Left ventricle myocardium inferior (tissue), 1 donor: ENCODE measurements at places on chromosomes 5 and 9. TPM values are rescaled to one million over a fixed set of nuclear protein-coding genes. Genes with fewer than 3 reads are reported as not detected.

DNA sequence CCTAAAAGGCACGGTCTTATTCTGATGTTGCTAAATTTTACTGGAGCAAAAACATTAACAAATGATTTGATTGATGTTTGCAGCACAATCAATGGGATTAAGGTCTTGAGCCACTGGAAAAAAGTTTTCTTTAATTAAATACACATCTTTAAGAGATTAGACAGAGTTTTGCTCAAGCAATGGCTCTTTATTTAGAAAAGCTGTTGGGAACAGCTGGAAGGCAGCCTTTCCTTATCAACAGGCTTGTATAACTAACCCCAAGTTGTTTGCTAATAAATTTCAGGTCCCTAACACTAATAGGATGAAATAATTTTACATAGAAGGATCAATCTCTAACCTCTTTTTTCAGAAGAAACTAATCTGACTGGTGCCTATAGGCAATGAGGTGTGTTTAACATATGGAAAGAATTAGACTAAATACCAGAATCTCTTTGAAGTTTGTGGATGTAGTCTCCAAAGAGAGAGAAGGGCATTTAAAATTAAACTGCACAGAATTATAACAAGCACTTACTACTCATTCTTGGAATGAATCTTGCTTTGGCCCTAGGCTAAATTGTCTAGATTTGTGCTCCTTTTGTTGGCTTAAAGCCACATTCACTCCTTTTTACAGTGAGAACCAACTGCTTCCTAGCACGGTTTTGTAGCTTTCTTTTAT is 67.3 kb upstream of the TNFAIP8 start:
- H3K4me3 ChIP-seq, result no peak overlapping the region
- no peaks in the 10 kb centered on the region for H3K36me3 ChIP-seq
- peaks cover 58% of the 10 kb centered on the region for H3K4me1 ChIP-seq

- no peaks in the 10 kb centered on the region for H3K36me3 ChIP-seq
- no peak overlapping the region for H3K4me3 ChIP-seq
- H3K4me1 ChIP-seq, result no peaks in the 10 kb centered on the region
- H3K27me3 ChIP-seq, result no peaks in the 10 kb centered on the region
- DNase-seq, result no peak
- no peak overlapping the region for H3K27ac ChIP-seq
Measured at GRCh38 chr5:39137819-39138451, 63.7 kb upstream of the RICTOR start.

GRCh38 chr9:94717761-94718160 is 8.7 kb upstream of the AOPEP start:
- no peak overlapping the region for H3K4me3 ChIP-seq
- H3K36me3 ChIP-seq, result no peaks in the 10 kb centered on the region
- H3K27ac ChIP-seq, result no peak overlapping the region

DNA sequence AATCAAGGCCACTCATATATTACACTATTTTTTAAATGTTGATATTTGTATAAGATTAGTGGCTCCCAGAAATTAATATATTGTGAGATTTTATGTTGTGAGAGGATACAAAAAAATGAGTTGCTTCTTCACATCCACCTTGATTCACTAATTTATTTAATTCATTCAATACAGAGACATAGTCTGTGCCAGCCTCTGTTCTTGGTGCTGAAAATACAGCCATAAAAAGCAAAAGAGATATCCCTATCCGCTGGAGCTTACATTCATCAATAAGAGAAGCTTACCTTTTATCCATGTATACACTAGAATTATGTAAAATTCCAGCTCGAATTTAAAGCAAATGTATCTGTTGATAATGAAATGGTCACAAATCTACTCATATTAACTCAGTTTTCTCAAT is 92.2 kb upstream of the GABRG2 start:
- H3K36me3 ChIP-seq, result no peaks in the 10 kb centered on the region
- H3K27me3 ChIP-seq, result no peaks in the 10 kb centered on the region
- no peak for DNase-seq
- H3K27ac ChIP-seq, result no peak overlapping the region
- H3K4me3 ChIP-seq, result no peak overlapping the region
- H3K4me1 ChIP-seq, result no peaks in the 10 kb centered on the region

DNA sequence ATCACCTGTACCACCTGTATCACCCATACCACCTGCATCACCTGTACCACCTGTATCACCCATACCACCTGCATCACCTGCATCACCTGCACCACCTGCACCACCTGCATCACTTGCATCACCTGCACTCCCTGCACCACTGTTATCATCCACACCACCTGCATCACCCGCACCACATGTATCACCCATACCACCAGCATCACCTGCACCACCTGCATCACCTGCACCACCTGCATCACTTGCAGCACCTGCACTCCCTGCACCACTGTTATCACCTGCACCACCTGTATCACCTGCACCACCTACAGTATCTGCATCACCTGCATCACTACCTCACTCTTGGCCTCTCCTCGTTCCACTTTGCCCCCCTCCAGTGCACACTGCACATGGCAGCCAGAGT is 63.2 kb upstream of the CKMT2 start:
- no peaks in the 10 kb centered on the region for H3K36me3 ChIP-seq
- H3K4me1 ChIP-seq, result peaks cover 11% of the 10 kb centered on the region
- no peak overlapping the region for H3K4me3 ChIP-seq
- H3K27ac ChIP-seq, result peak overlapping the region; percentile 42

DNA sequence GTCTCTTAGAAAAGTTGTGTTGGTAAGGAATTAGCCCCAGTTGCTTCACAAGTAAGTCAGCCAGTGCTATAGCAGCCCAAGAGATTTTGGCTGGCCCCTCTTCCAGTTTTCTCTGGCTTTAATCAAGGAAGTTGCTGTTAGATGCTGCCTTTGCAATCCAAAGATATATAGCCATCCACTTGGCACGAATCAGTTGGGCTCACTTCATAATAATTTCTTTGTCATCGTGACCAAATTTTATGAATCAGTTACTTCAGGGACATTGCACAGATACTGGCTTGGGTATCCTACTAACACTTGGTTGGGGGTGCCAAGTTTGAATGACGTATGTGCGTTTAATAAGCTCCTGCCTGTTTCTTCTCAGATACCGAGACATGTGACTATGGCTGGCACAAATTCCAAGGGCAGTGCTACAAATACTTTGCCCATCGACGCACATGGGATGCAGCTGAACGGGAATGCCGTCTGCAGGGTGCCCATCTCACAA is 81.5 kb downstream of the VCAN start:
- H3K4me3 ChIP-seq, result no peak overlapping the region
- no peaks in the 10 kb centered on the region for H3K27me3 ChIP-seq
- H3K27ac ChIP-seq, result peak overlapping the region; percentile 53
- DNase-seq, result peak; percentile 33
- H3K4me1 ChIP-seq, result peaks cover 16% of the 10 kb centered on the region

- no peaks in the 10 kb centered on the region for H3K27me3 ChIP-seq
- no peak overlapping the region for H3K27ac ChIP-seq
- DNase-seq, result no peak
- peaks cover 84% of the 10 kb centered on the region for H3K36me3 ChIP-seq
- H3K4me3 ChIP-seq, result no peak overlapping the region
Measured at GRCh38 chr9:128493424-128493823, 11.1 kb upstream of the GLE1 start.

- H3K4me3 ChIP-seq, result no peak overlapping the region
- DNase-seq, result no peak
- H3K36me3 ChIP-seq, result no peaks in the 10 kb centered on the region
- H3K4me1 ChIP-seq, result peaks cover 16% of the 10 kb centered on the region
- no peak overlapping the region for H3K27ac ChIP-seq
- H3K27me3 ChIP-seq, result no peaks in the 10 kb centered on the region
Measured at GRCh38 chr5:167639766-167640165, 651.7 kb upstream of the WWC1 start.

DNA sequence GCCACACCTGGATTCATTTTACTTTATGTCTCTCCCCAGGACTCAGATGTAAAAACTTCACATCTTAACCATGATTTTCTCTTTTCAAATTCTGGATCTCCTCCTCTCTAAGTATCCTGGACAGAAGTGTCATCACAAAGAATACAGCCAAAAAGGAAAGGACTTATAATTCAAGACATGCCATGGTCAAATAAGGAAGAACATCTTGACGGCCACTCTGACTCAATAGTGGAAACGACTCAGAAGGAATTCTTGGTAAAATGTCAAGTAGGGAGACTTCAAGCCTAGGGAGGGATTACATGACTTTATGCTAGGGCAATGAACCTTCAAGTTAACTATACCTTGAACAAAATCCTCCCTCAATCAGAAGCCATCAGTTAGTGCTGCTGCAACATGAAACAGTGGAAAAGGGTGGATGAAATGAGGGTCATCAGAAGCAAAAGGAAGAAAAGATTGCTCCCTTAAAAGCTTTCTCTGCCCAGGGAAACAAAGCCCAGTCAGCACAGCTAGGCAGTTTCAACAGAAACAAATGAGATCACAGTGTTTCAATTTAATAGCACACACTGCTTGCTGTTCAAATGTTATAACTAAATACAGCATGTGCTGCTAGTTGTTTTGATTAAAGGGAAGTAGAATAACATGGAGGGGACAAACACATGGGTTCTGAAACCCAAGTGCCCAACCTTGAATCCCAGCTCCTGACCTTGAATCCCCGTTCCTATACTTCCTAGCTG is 101.4 kb downstream of the LPAR1 start:
- peaks cover 6% of the 10 kb centered on the region for H3K36me3 ChIP-seq
- H3K4me1 ChIP-seq, result no peaks in the 10 kb centered on the region
- peak overlapping the region; percentile 30 for H3K27ac ChIP-seq
- no peak for DNase-seq
- no peaks in the 10 kb centered on the region for H3K27me3 ChIP-seq

GRCh38 chr5:154791535-154791934 is 36.4 kb downstream of the LARP1 start:
- no peak for DNase-seq
- peaks cover 68% of the 10 kb centered on the region for H3K4me1 ChIP-seq
- no peaks in the 10 kb centered on the region for H3K27me3 ChIP-seq
- no peak overlapping the region for H3K4me3 ChIP-seq

- H3K4me1 ChIP-seq, result no peaks in the 10 kb centered on the region
- no peak for DNase-seq
- no peaks in the 10 kb centered on the region for H3K36me3 ChIP-seq
- no peak overlapping the region for H3K4me3 ChIP-seq
- H3K27ac ChIP-seq, result no peak overlapping the region
Measured at GRCh38 chr5:18850216-18850615, 1137.8 kb downstream of the CDH18 start.

GRCh38 chr5:10551782-10552138 is 12.1 kb upstream of the ANKRD33B start:
- no peaks in the 10 kb centered on the region for H3K27me3 ChIP-seq
- DNase-seq, result no peak
- peaks cover 35% of the 10 kb centered on the region for H3K4me1 ChIP-seq
- no peaks in the 10 kb centered on the region for H3K36me3 ChIP-seq
- peak overlapping the region; percentile 66 for H3K27ac ChIP-seq
- no peak overlapping the region for H3K4me3 ChIP-seq

DNA sequence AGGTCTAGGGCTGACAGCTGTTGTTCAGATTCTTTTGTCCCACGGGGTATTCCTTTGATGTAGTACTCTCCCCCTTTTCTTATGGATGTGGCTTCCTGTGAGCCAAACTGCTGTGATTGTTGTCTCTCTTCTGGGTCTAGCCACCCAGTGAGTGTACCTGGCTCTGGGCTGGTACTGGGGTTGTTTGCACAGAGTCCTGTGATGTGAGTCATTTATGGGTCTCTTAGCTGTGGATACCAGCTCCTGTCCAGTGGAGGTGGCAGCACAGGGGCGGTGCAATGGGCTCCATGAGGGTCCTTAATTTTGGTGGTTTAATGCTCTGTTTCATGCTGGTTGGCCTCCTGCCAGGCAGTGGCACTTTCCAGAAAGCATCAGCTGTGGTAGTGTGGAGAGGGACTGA is 161.3 kb downstream of the CAVIN4 start:
- no peaks in the 10 kb centered on the region for H3K36me3 ChIP-seq
- H3K27ac ChIP-seq, result no peak overlapping the region
- H3K27me3 ChIP-seq, result no peaks in the 10 kb centered on the region
- no peak for DNase-seq
- H3K4me3 ChIP-seq, result no peak overlapping the region

GRCh38 chr9:85064811-85065371 is 395.4 kb downstream of the NTRK2 start:
- peaks cover 21% of the 10 kb centered on the region for H3K27me3 ChIP-seq
- H3K36me3 ChIP-seq, result no peaks in the 10 kb centered on the region
- H3K4me3 ChIP-seq, result no peak overlapping the region
- H3K27ac ChIP-seq, result no peak overlapping the region
- DNase-seq, result no peak

GRCh38 chr9:134236001-134236421 is 71.6 kb upstream of the RNU6ATAC start:
- no peak overlapping the region for H3K27ac ChIP-seq
- H3K27me3 ChIP-seq, result peaks cover 32% of the 10 kb centered on the region
- DNase-seq, result no peak
- H3K4me3 ChIP-seq, result no peak overlapping the region
- no peaks in the 10 kb centered on the region for H3K36me3 ChIP-seq

- no peak overlapping the region for H3K4me3 ChIP-seq
- H3K27ac ChIP-seq, result no peak overlapping the region
- H3K36me3 ChIP-seq, result no peaks in the 10 kb centered on the region
- DNase-seq, result no peak
Measured at GRCh38 chr5:153690236-153690635, 199.8 kb downstream of the GRIA1 start.

DNA sequence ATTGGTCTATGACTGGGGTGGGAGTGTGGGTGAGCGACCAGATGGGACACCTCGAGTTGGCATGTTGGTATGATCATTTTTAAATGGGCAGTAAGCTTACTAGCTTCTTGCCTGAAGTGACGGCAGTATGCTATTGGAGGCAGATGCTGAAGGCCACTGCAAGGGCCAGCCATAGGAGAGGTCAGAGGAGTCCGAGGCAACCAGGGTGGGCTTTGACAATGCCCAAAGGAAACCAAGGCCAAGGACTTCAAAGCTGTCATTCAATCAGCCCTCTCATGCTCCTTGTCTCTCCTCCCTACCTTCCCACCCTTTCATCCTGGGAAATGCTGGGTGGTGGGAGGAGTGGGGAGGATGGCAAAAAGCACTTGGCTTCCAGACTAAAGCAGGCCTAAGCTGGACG is 57.1 kb upstream of the GLRX start:
- no peaks in the 10 kb centered on the region for H3K36me3 ChIP-seq
- H3K27me3 ChIP-seq, result no peaks in the 10 kb centered on the region
- H3K4me3 ChIP-seq, result no peak overlapping the region
- H3K4me1 ChIP-seq, result no peaks in the 10 kb centered on the region
- no peak overlapping the region for H3K27ac ChIP-seq
- no peak for DNase-seq

- H3K4me1 ChIP-seq, result peaks cover 29% of the 10 kb centered on the region
- DNase-seq, result no peak
- no peaks in the 10 kb centered on the region for H3K27me3 ChIP-seq
- H3K36me3 ChIP-seq, result no peaks in the 10 kb centered on the region
Measured at GRCh38 chr5:36536616-36537005, 69.8 kb upstream of the SLC1A3 start.

NSD1 gene
- 40.8 TPM for total RNA-seq

FBP2 gene
- 0.33 TPM for total RNA-seq

LHX2 gene
- total RNA-seq, result not detected

TRPM3 gene
- total RNA-seq, result 0.22 TPM
